Fibroblast of skin of left biceps (primary cell): ENCODE measurements at places on chromosomes 3 and 15.
A peak's percentile ranks its signal among the peaks of the same experiment; 100 is the strongest.

GRCh38 chr3:12300137-12300536 is 11.3 kb downstream of the PPARG start:
- DNase-seq, result no peak

- DNase-seq, result no peak
These were observed 96.7 kb downstream of the CD47 start for GRCh38 chr3:107994181-107994580.

GRCh38 chr3:67739851-67740250 is 85.4 kb upstream of the SUCLG2 start:
- peak; percentile 1 for DNase-seq

DNA sequence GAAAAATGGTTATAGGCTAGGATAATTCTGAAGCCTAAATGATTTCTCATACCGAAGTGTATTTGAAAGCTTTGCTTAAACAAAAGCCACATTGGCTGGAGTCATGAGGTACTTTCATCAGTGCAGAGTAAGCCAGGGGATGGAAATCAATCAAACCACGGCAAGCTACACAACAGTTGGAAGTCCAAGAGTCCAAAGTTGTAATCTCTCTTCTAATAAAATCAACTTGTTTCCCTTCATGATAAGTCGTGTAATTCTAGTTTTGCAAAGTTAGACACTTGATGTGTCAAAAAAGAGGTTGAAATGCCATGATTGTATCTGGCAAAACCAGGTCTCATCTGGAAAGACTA is 250.5 kb upstream of the VEPH1 start:
- DNase-seq, result no peak

DNA sequence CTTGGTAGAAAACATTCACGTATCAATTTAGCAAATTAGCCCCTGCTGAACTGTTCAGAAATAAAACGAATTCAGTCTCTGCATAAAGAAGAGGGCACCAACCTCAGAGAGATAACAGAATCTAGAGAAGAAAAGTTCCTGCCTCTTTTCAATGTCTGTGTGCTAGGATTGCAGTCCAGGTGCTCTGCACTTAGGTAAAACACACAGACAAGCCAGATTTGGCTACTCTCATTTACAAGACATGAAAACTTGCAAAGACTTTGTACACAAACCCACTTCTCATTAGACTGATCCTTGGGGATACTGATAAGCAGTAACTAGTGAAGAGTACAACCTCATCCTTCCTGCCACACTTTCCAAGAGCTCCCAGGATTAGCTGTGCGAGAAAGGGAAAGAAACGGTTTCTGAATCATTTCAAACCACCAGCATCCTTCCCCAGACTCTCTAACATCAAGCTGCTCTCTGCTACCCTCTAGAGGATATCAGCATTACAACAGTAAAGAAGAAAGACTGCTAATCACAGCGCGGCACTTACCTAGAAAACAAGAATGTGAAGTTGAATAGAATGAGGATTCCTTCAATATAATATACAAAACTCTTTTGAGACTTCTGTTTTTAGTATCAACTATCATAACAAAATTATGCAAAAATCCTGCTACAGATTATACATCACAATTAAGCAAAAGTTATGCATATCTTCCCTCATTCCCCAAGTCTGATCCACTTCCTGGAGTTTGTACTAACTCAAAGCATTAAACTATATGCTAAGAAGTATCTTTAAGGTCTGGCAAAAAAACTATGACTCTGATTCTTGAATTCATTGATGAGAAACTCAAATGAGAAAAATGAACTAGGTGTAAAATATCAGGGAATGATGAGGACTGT is 306.4 kb downstream of the MAGI1 start:
- peak; percentile 44 for DNase-seq

DNA sequence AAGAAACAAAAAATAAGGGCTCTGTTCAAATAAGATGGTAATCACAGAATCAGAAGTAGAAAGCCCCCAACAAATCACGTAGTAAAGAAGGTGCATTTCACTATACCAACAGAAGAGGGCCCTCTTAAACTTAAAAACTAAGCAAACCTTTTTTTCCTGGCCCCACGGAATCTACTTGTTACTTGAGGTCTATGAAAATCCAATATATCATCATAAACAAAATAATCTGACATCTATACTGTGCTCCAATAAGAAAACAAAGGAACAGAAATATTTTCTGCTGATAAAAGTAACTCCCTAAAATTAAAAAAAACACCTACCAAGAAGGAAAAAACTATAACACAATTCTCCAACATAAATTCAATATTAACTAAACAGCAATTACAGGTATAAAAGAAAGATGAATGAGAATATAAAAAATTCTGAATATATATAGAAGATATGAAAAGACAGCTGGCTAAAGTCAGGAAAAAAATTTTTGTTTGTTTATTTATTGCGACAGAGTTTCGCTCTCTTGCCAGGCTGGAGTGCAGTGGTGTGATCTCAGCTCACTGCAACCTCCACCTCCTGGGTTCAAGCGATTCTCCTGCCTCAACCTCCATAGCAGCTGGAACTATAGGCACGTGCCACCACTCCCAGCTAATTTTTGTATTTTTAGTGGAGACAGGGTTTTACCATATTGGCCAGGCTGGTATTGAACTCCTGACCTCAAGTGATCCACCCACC is 81.8 kb downstream of the CLASP2 start:
- peak; percentile 36 for DNase-seq

GRCh38 chr15:39598958-39599845 is 18.3 kb downstream of the THBS1 start:
- DNase-seq, result peak; percentile 26

- DNase-seq, result no peak
These were observed 100.0 kb downstream of the MME start for GRCh38 chr3:155179966-155180757.

DNA sequence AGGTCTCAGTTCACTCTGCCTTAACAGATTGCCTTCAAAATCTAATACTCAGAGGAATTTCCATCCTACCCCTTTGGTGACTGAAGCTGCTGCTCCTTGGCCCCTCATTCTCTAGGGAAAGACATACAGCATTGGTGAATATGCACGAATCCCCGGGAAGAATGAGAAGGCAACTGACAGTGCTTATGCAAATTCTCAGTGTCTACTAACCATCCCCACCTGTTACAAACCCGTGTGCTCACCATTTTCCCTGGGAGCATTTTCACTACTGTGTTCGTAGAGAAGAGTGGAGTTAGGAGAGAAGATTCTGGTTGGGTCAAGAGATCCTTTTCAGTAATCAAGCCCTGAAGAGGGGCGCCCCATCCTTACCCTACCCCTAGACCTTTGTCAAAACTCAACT is 37.7 kb downstream of the SYNM start:
- DNase-seq, result no peak

GRCh38 chr3:63240381-63240902 is 37.7 kb upstream of the SYNPR start:
- DNase-seq, result no peak
